HTR-8/SVneo (cell line): ENCODE measurements at places on chromosomes 1 and 21.
A peak's percentile ranks its signal among the peaks of the same experiment; 100 is the strongest.

DNA sequence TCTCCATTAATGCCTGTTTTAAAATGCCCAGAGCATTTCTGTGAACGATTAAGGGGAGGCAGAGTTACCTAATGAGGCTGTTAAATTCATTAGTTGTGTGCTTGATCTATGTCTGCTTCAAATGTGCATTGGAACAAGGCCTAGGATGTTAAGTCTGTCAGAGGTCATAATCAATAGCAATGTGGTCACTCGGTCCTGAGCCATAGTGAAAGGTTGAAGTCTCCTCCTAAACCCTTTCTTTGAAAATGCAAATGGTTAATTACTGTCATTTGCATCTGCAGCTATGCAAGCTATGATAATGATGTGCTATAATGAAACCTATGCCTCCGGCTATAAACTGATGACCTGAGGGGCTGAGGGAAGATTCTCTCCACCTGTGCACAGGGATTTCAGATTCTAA, 114.2 kb upstream of the NR5A2 start:
- DNase-seq = no peak

GRCh38 chr1:18110598-18110939, 3.0 kb downstream of the IGSF21 start:
- DNase-seq = no peak

- DNase-seq = no peak
These were observed 7.9 kb upstream of the TIAM1 start for GRCh38 chr21:31351960-31352359.

DNA sequence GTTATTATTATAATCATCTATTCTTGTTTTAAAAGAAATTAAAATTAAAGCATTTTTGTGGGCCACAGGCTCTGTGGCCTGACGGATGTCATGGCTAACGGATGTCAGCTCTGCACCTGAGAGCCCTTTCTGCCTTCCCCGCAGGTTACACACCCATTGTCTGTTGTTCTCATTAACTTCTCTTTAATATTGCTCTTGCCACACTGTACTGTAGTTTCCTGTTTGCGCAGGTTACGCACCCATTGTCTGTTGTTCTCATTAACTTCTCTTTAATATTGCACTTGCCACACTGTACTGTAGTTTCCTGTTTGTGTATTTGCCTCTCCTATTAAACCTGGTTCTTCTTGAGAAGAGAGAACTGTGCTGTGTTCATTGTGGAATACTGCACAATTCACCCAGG, 294.4 kb upstream of the PLXNA2 start:
- DNase-seq = no peak

DNA sequence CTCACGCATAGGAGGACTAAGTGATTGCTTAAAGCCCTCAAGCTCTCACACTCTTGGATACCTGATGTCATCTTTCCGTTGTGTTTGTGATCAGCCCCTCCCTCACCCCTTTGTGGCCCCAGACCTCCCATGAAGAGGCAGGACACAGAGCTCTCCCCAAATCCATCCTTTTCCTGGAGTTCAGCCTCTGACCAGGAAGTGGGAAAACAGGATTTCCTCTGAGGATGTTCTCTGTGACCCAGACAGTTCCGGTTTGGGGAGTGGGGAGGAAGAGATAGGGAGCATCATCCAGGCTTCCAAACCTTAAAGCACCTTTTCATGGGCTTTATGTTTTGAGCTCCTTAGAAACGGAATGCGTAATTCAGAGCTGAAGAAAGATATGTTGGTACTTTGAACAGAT, 11.9 kb upstream of the TAL1 start:
- no peak for DNase-seq

- no peak for DNase-seq
These were observed 39.0 kb downstream of the LRP8 start for GRCh38 chr1:53288790-53289429.

GRCh38 chr1:189567890-189568289, 909.8 kb downstream of the BRINP3 start:
- no peak for DNase-seq

DNA sequence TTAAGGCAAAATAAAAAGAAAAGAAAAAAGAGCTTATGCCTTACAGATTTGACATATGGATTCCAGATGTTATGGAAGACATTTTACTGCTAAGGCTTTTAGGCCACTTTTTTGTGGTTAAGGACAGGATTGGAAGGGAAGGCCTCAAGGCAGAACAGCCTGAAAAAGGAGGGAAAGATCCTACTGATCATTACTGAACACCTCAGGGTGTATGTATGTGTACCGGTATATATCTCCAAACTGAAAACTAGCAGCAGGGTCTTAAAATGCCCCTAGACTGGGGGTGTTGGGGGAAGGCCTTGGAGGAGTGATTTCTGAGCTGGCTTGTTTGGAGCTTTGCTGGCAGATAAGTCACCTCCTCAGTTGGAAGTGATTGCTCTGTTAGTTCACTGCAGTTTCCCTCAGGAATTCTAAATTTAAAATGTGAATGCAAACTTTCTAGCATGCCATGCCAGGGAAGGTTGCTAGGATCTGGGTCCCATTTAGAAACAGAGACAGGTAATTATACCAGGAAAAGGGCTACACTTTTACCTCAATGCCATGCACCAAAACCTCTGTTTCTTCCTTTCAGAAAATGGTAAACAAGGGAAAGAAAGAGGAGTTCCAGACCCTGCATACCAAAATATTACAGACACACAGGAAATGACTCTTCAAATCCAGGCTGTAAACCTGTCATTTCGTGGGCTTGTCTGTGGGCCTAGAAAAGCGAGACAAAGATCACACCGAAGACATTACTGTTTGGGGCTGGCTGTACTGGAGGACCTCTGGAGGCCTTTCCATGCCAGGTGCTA, 15.0 kb downstream of the C1orf52 start:
- peak; percentile 39 for DNase-seq

DNA sequence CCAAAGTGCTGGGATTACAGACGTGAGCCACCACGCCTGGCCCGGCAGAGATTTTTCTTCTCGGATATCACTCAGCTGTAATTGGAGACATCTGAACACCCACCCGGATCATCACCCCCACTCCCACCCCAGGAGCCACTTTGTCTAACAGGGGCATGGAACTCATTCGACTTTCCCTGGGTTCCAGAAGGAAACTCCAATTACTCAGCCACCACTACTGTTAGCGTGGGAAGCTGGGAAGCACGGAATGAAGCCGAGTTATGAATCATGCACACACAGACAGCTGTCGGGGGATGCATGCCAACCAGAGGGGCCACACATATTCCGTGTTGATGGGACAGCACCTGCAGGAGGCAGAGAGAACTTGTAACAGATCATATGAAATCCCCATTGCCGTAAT, 85.2 kb downstream of the HLCS start:
- DNase-seq = peak; percentile 21

GRCh38 chr1:116529681-116530080, 41.1 kb downstream of the CD58 start:
- DNase-seq = no peak

DNA sequence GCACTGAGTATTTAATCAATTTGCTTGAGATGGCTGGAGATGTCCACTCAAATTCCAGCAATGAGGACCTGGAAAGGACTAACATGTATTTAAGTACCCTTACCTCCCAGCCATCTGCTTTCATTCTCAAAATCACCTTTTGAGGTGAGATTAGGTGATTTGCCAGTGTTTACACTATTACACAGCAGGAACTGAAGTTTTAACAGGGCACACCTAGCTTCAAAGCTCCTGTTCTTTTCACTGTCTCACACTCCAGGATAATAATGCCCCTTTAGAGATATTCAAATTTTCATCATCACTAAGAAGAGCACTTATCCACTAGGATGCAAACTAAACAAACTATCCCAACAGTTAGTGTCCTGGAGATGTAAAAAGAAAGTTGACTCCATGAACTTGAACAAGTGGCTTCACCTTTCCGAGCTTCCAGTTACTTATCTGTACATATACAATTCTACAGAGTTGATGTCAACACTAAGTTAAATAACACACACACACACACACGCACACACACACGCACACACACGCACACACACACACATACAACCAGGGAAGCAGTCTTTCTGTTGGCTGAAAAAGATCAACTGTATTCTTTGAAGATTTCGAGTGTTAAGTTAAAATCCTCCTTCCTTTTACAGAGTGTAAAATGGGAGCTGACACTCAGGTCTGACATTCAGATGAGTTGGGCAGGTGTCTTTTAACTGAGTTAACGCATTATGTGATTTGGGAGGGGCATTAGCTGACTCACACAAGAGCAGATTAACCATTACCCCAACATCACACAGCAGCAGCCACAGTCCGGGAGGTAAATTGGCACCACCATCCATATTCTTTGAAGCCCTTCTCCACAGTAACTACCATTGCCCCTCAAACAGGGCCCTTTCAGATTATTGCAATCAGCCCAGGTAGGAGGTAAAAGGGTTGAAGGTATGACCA, 15.5 kb upstream of the JAK1 start:
- no peak for DNase-seq

- no peak for DNase-seq
These were observed 12.9 kb downstream of the FAAH start for GRCh38 chr1:46406881-46407608.

DNA sequence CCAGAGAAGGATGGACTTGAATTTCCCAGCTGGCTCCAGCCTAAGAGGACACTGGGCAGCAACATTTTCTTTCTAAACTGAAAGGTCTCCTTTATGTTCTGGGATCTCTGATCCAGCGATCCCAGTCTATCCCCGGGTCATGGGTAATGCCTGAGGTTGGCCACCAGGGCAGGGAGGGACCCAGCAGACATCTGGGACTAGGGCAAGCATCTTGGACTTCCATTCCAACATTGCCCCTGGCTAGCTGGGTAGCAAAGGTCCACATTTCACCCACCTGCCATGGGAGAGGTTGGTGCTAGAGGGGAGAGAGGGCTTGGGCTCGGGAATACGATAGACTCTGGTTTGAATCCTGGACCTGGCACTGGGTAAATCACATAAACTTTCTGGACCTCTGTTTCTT, 84.6 kb downstream of the LRRN2 start:
- no peak for DNase-seq

GRCh38 chr1:187626056-187626455, 797.3 kb downstream of the PLA2G4A start:
- DNase-seq = no peak

GRCh38 chr1:174114788-174115448, 44.4 kb upstream of the RABGAP1L start:
- DNase-seq = peak; percentile 40

- peak; percentile 51 for DNase-seq
These were observed 33.3 kb upstream of the KCNE1 start for GRCh38 chr21:34545079-34545884.

DNA sequence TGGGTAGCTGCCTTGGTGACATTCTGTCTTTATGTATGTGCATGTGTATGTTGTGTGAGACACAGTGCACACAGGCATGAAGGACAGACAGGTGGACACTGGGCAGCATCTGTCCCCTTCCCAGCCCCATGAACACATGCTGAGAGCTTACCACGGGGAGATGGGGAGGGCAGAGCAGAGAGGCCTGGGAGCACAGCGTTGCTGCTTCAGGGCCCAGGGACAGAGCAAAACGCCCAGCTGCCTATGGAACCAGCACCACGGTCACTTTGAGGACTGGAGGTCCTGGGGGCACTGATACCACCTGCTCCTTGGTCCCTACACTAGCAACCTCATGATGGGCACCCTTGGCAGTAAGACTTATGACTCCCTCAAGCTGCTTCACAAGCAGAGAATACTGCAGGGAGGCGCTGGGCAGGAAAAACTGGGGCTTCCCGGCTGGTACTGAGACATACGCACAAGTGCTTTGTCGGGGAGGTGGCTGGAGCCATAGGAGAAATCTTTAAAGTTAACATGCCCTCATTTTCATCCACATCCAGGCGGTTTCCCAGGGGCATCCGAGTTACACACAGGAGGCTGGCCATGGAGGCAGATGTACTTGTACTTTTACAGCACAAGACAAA, 40.3 kb downstream of the LMX1A start:
- no peak for DNase-seq
